ENCODE measurements at places on chromosomes 6 and 20. TPM values are rescaled to one million over a fixed set of nuclear protein-coding genes. Genes with fewer than 3 reads are reported as not detected.
A peak's percentile ranks its signal among the peaks of the same experiment; 100 is the strongest.

Gene OR2J3
- not detected for total RNA-seq

Gene RAD21L1
- total RNA-seq: not detected

Gene FAM83C
- total RNA-seq: 7.7 TPM

DNA sequence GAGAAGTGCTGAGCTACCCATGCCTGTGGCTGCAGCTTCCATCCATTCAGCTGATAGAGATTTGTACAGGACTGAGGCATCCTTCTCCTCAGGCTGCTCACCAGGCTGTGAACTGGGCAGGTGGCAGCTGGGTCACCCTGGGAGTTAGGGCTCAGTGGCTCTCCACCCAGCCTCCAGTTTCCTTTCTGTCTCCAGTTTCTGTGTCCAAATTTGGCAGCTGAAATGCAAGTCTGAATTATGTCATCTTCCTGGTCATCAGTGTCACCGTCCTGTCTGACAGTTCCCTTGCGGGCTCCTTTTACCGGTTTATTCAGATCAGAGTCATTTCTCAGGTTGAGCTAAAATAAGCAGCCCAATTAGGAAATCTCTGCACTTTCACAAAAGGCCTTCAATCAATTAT, 93.3 kb downstream of the EDN1 start:
- DNase-seq: no peak

DNA sequence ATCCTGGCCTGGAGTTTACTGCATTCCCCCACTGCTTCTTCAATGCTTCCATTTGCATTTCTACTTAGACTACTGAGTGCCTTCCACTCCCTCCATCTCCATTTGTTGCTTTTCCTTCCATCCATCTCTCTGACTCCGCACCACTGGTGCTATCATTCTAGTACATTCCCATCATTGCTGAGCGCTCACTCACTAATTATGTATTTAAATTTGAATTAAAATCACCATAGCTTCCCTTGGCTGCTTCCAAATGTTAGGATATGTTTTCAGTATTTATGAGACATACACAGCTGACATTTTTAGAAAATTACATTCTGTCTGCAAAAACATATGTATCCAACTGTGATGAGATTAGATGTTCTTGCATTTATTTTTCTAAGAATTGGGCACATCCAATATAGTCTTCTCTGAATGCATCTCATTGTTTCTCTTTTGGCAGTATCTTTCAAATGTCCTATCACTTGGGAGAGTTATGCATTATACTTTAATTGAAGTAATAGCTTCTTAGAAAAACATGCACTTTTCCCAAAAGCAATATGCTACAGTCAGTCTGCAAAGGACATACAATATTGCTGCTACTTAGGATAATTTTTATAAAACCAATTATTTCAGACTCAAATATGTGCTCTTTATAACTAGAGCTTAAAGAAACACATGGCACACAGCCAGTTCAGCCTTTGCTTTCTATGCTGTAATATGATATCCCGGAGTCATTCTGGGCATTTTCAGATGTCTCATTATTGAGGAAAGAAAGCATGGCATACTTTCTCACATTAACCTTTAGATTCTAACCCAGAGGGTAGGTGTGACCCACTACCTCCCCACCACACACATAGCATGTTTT, 12.1 kb upstream of the COL21A1 start:
- peak; percentile 83 for DNase-seq

DNA sequence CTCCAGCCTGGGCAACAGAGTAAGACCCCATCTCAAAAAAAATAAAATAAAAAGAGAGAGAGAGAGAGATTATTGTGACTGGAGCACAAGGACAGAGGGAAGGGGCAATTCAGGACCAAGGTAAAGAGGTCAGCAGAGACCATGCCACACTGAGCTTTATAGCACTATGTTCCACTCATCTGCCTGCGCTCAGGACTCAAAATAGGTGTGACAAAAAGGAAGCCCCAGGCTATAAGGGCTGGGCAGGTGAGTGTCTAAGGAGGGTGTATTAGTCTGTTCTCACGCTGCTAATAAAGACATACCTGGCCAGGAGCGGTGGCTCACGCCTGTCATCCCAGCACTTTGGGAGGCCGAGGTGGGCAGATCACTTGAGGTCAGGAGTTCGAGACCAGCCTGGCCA, 23.1 kb upstream of the SRSF6 start:
- DNase-seq: no peak

DNA sequence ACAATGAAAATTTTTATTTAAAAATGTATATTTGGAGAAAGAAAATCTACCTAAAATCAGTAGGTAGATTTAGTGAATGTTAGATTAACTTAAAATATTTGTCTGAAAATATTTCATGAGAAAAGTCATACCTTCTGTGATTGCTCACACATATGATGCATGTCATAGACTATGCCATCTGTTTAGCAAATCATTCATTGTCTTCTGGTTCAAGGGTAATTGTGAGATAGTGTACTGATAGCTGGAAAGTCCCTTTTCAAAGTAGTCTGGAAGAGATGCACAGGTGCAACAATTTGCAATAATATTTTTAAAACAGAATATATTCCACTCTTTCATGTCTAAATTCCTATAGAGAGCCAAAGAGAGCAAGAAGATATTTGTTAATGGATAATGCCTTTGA, 21.0 kb upstream of the RNF217 start:
- DNase-seq: no peak

Gene C6orf58
- 0.20 TPM for total RNA-seq

GRCh38 chr20:36132802-36133211, 21.7 kb upstream of the EPB41L1 start:
- no peak for DNase-seq

Gene SLCO4A1
- 6.3 TPM for total RNA-seq

Gene RSPH4A
- 0.49 TPM for total RNA-seq

DNA sequence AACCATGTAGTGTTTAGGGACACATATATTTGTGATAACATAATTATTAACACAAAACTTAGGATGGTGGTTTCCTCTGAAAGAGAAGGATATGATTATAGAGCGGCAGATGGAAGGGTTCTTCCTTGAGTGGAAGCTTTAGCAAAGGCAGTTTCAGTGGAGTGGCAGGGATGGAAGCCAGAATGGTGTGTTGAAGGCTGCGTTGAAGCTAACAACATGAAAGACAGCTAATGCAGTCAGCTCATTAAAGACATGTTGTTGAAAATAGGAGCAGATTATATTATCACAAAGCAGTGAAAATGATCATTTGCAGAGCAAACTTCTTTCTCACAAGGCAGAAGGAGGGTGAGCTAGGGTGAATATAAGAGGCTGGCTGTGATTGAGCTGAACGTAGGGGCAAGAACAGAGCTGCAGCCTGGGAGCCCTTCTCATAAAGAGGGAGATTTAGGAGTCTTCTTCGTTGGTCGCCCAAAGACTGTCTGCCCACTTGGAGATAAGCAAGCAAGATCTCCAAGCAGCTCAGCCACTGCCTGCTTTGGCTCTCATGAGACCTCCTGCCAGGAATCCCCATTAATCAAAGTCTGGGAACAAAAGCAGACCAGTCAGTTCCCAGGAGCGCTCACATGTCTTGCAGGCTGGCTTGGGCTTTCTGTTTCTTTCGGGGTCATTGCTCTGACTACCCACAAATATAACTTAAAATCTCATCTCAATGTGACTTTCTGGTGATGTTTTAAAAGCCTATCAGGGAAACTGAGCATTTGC, 2.6 kb upstream of the ANKRD6 start:
- no peak for DNase-seq

DNA sequence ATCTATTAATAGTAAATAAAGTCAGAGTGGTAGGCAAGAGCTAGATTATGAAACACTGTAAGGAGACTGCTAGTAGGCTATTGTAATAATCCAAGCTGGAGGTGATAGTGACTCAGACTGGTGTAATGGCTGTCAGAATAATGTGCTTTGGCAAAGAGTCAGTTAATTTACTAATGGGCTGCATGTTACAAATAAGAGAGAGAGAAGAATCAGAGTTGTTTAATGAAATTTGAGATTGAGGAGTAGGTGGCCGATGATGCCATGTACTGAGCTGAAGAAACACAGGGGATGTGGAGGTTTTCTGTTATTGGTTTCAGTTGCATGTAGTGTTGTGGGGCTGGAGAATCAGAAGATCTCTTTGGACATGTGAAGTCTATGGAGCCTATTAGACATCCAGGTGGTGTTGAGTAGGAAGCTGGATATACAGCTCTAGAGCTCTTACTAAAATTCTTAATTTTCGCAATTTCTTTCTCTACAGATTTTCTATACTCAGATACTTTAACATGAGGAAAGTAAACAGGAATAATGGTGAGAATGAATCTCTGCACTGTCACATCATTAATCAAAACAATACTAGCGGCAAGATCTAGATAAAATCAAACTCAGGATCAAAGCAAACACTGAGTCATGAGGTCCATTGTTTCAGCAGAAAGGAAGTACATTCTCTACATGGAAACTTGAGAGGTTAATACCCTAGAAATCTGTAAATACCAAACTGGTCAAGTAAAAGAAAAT, 167.7 kb downstream of the SIM1 start:
- DNase-seq: no peak

DNA sequence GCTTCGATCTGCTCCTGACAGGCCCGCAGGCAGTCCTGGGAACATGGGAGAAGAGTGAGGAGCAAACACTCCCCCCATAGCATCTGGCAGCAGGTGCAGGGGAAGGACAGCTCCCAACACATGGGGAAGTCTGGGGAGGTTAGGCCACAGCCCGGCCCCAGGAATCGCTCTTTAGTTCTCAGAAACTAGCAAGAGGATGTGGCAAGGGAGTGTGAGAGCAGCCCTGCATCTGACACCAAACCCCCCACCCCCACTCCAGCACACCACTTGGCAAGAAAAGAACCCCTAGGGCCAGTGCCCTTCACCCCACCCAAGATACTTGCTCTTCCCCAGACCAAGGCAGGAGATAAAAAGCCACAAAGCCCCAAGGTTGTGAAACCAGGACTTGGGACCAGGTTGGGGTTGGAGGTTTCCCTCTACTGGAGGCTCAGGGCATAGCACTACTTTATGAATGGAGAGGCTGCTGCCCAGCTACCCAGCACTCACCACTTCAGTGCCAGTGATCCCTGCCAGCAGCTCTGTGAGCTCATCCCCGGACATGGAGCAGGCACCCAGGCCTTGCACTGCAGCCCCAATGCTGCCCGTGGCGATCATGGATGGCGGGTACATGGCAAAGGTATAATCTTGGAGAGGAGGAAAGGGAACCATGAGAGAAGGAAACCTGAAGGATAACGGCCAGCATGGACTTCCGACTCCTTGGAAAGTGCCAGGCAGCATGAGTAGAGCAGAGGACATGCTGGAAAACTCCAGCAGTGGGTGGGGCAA, 5.4 kb downstream of the CCND3 start:
- peak; percentile 26 for DNase-seq

DNA sequence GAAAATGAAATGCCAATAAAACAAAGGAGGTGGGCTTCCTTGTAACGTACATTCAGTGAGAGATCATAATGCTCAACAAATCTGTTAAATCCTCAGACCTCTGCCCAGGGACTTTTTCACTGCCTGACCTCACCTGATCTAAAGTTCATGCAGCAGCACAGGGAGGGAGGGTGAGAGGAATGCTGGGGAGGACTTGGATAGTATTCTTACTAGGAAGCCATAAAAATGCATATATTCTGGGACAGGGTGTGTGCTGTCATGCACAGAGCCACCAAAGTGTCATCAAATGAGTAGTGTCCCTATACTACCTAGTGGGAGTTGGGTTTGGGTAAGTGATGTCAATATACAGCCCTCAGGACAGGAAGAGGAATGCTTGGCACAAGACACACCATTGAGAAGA, 32.6 kb downstream of the CLIC5 start:
- DNase-seq: no peak

DNA sequence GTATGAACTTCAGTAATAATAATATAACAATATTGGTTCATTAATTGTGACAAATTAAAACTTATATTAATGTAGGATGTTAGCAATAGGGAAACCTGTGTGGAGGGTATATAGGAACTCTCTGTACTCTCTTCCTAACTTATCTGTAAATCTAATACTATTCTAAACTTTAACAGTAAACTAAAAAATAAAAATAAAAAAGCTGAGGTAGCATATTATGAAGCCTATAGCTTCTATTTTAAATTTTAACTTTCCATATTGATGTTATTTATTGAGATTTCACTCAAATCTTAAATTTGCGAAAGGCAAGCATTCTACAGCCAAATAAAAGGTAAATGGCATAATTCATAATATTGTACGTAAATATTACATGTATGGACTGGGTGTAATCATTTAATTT, 326.4 kb downstream of the MEI4 start:
- DNase-seq: no peak

DNA sequence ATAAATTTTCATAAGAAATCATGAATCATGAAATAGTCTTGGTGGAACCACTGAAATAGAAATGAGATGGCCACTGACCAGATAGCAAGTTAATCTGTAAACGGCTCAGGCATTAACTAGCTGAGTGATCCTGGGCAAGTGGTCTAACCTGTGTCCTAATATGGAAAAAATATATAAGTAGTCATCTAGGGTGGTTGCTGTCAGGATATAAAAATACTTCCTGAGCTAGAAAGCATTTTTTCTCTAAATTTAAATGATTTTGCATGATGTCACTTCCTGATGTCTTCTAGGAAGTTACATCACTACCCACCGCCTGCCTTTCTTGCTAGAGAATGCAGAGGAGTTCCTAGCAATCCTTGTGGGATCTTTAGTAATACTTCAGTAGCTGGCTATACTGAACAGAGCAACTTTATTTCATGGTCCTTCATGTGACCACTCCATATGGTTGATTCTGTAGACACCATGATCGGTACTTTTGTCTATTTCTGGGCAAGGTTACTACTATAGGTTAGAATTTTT, 228.1 kb upstream of the CEP162 start:
- DNase-seq: no peak

DNA sequence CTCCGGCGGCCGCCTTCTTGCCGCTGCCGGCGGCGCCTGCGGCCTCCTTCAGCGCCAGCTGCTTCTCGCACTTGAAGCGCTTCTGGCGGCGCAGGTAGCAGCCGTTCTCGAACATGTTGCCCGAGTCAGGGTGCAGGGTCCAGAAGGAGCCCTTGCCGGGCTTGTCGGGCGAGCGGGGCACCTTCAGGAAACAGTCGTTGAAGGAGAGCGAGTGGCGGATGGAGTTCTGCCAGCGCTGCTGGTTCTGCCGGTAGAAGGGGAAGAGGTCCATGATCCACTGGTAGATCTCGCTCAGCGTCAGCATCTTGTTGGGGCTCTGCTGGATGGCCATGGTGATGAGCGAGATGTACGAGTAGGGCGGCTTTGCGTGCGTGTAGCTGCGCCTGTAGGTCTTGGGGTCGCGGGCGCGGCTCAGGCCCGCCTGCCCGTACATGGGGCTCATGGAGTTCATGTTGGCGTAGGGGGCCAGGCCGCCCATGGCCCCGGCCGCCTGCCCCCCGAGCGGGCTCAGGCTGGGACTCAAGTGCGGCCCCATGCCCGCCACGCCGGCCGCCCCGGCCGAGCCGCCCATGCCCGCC, 1.9 kb downstream of the FOXA2 start:
- no peak for DNase-seq
